ENCODE measurements at places on chromosomes 11 and 22.

DNA sequence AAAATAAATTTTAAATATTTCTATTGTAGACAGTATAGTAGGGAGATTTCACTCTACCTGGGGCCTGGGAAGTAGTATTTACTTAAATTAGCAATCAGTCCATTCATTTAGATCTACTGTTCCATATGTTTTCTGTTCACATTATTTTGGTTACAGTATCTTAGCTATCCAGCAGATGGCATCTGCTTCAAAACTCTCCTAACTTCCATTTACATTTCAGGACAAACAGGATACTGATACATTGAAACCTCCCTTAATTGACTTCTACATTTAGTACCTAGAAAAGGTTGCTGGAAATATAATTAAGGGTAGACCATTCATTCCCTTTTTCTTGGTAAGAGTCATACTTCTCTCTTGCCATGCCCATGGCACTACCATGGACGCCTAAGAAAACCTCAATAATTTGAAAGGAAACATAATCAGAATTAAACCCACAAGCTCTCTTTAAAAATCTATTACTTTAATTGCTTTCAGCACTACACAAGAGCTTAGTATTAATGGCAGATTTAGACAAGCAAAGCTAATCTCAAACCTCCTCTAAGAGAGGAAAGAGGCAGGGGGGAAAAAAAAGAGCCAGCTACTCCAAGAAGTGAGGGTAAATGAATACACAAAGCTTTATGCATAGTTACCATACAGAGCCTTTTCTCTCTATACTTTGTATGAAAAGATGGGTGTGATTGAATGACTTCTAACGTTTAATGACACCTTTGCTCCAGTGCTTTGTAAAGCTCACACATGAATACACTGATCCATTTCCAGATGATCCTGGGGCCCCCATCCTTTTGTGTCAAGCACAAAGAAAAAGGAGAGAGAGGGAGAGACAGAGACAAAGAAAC lies 131.2 kb upstream of the MTMR2 start:
- DNase-seq, result peak; percentile 61

DNA sequence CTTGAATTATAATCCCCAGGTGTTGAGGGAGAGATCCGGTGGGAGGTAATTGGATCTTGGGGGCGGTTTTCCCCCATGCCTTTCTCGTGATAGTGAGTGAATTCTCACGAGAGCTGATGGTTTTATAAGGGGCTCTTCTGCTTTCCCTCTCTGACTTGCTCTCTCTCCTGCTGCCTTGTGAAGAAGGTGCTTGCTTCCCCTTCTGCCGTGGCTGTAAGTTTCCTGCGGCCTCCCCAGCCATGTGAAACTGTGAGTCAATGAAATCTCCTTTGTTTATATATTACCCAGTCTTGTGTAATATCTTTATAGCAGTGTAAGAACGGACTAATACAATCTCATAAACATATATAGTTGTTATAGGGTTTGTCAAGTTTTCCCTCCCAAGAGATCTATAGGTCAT lies 32.8 kb downstream of the KCNE3 start:
- peak; percentile 70 for DNase-seq

- no peak for DNase-seq
These were observed 63.4 kb downstream of the AAMDC start for GRCh38 chr11:77884186-77884828.

GRCh38 chr11:78277314-78277994 lies 88.7 kb downstream of the USP35 start:
- no peak for DNase-seq
